ENCODE measurements at places on chromosomes 13 and 19. TPM values are rescaled to one million over a fixed set of nuclear protein-coding genes. Genes with fewer than 3 reads are reported as not detected.

The SYNGR4 gene
- not detected for total RNA-seq

GRCh38 chr13:60158321-60158801 is 5.4 kb downstream of the DIAPH3 start:
- DNase-seq = no peak

DNA sequence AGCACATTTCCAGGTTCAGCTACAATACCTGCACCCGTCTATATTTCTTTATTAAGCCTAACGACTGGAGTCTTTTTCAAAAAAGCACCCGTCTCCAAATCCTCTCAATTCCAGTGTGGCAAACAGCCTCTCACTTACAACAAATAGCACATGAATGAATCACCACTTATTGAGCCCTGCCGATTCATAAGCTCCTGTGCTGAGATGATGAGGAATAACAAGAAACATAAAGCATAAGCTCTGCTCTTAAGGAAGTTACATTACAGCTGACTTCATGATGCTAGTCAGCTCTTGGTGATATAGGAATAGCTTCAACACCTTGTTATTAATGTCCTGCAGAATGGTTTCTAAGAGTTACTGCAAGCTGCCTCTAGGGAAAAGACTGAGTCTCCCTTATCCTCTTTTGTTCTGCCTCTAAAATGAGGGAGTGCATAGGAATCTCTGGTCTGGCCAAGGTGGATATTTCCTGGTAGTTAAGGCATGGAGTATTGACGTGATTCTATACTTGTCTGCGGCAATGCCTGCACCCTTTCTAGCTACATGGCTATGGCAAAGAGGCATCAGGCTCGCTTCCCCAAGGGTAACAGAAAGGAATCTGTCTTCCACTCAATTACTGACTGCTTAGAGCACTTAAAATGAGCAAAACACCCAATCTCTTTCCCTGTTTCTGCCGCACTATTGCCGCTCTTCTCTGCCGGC is 195.7 kb downstream of the KLF12 start:
- DNase-seq = no peak

- no peak for DNase-seq
These were observed 9.7 kb downstream of the EFNA2 start for GRCh38 chr19:1295169-1296012.

- no peak for DNase-seq
These were observed 772.0 kb downstream of the DIAPH3 start for GRCh38 chr13:59391696-59392095.

The TINCR gene
- total RNA-seq = 2.9 TPM

DNA sequence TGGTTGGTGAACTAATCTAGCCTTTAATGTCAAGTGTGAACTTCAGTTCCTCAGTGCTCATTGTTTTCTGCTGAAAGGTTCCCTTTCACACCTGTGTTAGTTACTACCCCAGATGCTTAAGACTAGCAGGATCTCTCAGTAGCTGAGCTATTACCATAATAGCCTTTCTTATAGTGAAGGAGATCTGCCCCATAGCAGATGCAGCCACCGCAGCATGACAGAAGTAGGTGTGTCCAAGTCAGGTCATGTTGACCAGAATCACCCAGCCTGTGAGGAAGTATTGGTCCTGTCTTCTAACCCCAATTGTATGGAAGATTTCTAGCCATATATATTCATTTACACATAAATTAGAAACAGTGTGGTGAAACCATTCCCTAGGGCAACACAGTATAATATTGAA is 37.3 kb downstream of the ZAR1L start:
- no peak for DNase-seq

- DNase-seq = no peak
These were observed 418.8 kb downstream of the DACH1 start for GRCh38 chr13:71448080-71448630.

DNA sequence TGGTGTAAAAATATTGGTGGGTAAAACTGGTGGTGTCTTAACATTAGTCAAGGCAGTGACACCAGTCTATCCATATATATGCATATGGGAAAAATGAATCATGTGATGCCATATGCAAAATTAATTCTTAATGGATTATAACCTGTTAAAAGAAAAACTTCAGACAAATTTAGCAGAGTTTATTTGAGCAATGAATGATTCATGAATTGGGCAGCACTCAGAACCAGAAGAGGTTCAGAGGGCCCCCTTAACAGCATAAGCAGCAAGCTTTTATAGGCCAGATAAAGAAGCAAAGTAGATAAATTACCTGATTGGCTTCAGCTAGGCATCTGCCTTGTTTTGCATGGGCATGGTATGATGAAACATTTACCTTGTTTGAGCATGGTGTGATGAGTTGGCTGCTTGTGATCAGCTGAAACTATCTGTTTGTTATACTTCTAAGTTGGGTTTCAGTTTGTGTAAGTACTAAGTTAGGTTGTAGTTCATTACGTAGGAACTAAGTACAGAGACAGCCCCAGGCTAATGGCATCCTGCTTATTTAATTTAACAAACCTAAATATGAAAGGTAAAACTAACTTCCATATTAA is 66.6 kb downstream of the DNAJC15 start:
- no peak for DNase-seq

The ERICH4 gene
- total RNA-seq = not detected

The CEACAM4 gene
- 1.4 TPM for total RNA-seq

The MCEMP1 gene
- 0.42 TPM for total RNA-seq

GRCh38 chr19:3509566-3509989 is 3.5 kb downstream of the FZR1 start:
- no peak for DNase-seq

GRCh38 chr13:86960876-86961275 is 710.3 kb upstream of the SLITRK5 start:
- no peak for DNase-seq

DNA sequence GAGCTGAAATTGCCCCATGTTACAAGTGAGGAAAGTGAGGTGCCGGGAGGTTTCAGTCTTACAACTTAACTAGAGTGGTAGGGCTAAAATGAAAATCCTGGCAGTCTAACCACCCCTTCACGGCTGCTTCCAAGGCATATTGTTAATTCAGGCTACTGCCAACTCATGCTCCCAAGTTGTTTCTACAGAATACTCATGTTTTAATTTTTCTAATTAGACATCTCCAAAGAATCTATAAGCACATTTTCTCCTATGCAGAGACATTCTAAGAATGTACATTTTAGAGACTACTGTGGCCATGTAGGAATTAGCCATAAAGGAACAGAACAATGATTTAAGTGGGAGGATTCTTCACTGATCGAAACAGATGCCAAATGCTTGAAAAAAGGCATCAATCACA is 7.0 kb upstream of the TSC22D1 start:
- DNase-seq = no peak

- no peak for DNase-seq
These were observed 2.7 kb upstream of the MIDN start for GRCh38 chr19:1245494-1246264.

- DNase-seq = no peak
These were observed 1.9 kb upstream of the SIGLEC5 start for GRCh38 chr19:51632126-51632525.

The OR10H2 gene
- total RNA-seq = not detected

Measured in esophagus muscularis mucosa (tissue), 4 donors.